ENCODE measurements at places on chromosomes 4 and X.

GRCh38 chr4:15654593-15655222, 449 bp downstream of the FBXL5 start:
- peak; percentile 54 for DNase-seq

DNA sequence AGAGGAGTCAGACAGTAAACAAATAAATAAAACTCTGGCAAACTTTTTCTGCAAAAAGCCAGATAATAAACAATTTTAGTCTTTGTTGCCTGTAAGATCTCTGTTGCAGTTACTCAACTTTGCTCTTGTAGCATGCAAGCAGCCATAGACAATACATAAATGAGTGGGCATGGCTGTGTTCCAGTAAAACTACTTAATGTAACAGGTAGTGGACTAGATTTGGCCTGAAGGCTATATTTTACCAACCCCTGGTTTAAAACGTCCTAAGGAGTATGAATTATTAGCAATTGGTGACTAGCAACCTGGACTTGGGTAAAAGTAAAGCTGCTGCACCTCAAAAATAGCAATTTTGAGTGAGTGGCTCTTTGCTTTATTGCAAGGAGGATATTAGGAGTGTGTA, 30.9 kb downstream of the SLAIN2 start:
- no peak for DNase-seq

DNA sequence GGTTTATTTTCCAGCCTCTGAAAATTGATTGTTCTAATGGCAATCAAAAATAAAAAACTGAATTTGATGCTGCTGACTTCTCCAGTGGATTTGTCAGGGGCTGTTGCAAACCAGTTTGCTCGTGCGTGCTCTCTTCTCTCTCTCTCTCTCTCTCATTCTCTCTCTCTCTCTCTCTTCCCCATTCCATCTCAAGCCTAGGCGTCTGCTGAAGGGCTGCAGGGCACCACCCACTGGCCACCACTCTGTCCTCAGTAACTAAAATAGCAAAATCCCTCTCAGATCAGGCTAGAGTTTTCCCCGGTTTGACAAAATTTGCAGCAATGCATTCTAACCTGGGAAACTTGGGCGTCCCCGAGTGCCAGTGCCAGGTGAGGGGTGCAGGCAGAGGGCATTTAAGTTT, 19.4 kb downstream of the NKX6-1 start:
- no peak for DNase-seq

DNA sequence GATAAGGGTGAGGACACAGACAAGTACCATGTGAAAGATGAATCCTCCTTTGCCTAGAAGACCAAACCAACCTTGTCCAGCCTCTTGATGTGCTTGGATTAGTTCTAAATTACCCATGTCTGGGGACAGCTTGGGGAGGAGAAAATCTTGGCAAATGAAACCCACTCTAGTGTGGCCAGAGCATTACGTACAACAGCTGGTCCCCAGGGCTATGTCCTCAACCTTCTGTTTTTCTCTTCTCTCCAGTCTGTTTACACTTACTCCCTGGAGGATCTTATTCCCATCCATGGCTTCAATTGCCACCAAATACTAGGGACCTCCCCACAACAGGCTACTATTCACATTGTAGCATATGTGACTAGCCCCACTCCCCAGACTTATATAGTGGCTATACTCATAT, 384.5 kb downstream of the OPHN1 start:
- no peak for DNase-seq

GRCh38 chr4:14496969-14497368, 505.3 kb upstream of the CPEB2 start:
- DNase-seq = no peak
